ENCODE measurements at places on chromosomes 4 and X.
A peak's percentile ranks its signal among the peaks of the same experiment; 100 is the strongest.

- DNase-seq: no peak
Observed at GRCh38 chrX:12580548-12580947, 210.7 kb upstream of the PRPS2 start.

- DNase-seq: no peak
Observed at GRCh38 chr4:108355902-108356535, 187.3 kb upstream of the LEF1 start.

DNA sequence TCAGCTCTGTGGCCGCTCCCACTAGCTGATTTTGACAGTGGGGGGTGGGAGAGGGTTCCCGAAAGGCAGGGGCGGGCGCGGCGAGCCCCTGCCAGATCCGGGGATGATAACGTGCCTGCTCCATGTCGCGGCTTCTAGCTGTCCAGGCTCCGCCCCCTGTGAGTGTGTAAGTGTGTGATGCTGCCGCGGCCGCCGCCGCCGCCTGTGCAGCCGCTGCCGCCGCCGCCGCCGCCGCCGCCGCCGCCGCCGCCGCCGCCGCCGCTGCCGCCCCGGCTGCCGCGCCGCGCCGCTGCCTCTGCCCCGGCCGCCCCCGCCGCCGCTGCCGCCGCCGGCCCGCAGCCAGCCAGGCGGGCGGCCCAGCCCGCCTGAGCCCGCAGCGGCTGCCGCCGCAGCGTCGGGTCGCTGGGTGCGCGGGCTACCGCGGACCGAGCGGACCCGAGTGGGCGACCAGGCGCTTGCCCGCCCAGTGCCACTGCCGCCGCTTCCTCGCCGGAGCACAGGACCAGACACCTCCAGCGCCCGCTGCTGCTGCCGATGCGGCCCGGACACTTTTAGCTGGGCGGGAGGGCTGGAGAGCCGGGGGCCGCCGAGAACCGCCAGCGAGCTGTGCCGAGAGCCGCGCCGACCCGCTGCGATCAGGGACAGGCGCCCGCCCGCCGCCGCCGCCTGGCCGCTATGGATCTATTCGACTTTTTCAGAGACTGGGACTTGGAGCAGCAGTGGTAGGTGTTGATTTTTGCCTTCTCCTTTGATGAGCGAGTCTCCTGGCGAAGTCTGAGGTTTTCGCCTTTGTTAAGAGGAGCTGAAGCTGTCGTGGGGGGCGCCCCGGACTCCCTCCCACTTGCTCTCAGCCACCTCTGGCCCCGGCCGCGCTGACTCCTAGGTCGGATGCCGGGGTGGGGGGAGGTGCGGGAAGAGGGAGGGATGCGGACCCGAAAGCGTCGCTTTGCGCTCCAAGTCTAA, at the start of gene AFF2:
TSS of gene AFF2 (plus strand) at position 195 of the 963 bp plus-strand sequence. CDS start at position 676, 481 bp downstream.
- peak; percentile 20 for DNase-seq

DNA sequence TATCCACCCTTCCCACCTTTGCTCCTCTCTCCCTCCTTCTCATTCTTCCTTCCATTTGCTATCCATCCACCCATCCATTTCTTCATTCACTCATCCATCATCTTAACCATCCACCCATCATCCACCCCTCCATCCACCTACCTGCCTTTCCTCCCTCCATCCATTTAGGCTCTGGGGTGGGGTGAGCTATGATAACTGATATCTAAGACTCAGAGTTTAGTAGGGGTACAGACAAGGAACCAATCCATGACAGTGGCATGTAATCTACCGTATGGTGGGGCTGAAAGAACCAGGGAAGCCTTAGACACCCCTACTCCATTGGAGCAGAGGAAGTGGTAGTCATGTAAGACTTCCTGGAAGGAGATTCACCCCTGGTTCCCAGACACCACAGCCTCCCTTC, 23.2 kb downstream of the PSAPL1 start:
- DNase-seq: no peak

DNA sequence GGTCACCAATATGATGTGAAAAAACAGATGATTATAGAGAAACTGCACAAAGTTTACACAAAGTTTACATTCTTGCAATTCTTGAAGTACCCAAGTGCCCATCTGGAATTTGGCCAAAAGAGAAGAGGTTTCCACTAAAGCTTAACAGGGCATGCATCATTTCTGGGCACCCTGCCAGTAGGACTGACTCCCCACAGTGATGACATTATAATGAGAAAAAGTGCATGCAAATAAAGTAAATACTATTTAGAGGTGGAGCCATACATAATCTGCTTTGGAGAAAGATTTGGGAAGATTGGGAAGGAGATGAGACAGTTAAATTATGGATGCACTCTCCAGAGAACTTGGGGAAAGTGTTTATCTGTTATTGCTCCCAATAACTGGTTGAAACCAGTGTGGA, 93.7 kb upstream of the TRPC3 start:
- no peak for DNase-seq

GRCh38 chr4:184885602-184886001, 59.8 kb upstream of the ACSL1 start:
- no peak for DNase-seq

DNA sequence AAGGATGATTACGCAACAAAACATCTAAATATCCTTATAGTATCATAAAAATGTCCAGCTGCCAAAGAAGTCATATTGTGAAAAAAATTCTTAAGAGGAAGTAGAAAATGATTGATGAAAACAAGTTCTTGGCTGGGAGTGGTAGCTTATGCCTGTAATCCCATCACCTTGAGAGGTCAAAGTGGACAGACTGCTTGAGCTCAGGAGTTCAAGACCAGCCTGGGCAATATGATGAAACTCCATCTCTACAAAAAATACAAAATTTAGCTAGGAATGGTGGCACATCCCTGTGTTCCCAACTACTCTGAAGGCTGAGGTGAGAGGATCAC, 577.6 kb downstream of the KLHL13 start:
- DNase-seq: no peak

DNA sequence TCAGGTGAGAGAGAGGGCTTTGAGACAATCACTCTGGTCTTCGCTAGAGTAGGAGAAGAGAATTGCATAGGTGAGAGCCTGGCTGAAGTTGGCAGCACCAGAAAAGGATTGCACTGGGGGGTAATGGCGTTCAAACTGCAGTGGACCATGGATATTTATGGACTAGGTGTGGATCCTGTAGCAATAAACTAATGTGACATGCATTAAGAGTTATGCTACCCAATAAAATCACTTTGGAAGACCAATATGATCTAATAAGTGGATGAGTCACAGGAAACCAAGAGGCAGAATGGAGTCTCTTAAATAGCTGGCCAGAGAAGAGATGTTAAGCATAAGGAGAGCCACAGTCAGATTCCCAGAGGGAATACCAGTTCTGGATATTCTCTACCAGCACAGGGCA, 259.8 kb downstream of the FBXO8 start:
- no peak for DNase-seq

DNA sequence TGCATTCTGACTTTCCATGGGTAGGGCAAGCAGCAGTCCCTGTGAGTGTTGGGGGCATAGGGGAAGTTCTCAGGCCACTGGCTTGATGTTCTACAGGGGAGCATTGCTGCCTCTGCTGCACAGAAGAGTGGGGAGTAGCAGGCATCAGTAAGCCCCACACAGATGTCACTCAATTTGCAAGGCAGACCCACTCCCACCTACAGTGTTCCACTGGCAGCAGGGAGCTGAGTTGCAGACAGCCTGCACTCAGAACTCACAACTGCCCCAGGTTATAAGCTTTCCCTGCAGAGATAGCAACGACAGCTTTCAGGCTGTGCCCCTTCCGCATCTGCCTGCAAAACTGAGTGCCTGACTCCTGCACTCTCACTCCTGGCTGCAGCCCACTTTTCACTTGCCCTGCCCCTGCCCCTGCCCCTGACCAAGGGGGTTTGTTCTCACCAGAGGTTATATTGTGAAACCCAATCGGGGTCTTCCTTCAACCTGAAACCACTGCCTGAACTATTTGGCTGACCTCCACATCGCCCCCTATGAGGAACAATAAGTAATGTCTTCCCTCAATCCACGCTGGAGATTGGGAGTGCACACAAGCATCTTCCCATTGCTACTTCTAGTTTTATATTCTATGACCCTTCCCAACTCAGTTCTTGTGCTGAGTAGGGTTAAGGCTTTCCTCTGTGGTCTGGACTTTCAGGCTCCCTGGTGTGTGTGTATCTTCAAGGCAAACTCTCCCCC, 227.4 kb upstream of the CXorf51B start:
- DNase-seq: no peak

GRCh38 chr4:10024303-10024702, 3.0 kb upstream of the SLC2A9 start:
- DNase-seq: no peak

GRCh38 chrX:41180194-41180908, 95.1 kb downstream of the USP9X start:
- DNase-seq: peak; percentile 48

- DNase-seq: no peak
Observed at GRCh38 chrX:30995705-30996104, 76.1 kb downstream of the FTHL17 start.

DNA sequence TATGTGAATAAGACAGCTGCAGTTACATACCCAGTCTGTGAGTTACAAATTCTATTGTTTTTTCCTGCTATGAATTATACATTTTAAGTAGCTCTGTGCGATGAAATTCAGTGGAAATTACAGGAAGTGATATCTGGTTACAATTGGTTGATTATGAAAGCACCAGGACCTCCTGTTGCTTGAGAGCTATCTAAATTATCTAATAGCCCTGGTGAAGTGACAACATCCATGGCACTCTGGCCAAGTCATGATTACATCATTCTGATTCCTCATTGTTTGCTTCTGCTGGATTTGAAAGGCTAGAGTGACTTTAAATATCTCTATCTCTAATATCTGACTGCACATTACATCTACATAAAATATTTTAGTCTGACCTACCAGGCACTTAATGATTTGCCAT, 515.0 kb downstream of the CFAP47 start:
- no peak for DNase-seq

DNA sequence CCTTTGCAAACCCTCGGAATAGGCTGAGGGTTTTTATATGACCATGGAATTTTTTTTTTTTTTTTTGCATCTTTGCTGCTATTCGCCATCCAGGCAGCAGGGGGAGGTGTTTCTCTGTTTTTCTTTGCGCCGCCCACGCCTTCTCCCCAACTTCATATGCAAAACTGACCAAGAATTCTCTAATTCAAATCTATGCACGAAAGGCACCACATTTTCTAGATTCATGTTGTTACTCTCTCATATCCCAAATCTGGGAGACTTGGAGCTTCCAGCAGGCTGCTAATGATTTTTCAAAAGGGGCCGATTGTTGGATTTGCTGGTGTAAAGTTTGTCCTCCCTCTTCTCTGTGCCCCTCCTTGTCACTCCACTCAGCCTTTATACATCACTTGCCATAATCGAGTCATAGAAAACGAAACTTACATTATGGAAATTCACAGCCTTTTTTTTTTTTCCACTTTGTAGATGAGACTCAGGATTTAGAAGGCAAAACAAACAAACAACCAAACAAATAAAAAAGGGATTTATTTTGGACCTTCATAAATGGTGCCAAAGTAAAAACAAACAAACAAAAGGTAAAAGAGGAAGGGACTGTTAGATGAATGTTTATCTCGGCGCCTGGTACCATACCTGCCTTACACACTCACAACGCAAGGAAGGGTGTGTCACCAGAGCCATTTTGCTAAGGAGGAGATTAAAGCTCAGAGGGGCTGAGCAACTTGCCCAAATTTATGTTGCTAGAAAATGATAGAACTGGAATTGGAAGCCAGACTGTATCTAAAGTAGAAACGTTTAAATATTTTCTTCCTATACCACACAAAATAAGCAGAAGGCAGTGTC, 29.3 kb upstream of the BOD1L1 start:
- peak; percentile 61 for DNase-seq

DNA sequence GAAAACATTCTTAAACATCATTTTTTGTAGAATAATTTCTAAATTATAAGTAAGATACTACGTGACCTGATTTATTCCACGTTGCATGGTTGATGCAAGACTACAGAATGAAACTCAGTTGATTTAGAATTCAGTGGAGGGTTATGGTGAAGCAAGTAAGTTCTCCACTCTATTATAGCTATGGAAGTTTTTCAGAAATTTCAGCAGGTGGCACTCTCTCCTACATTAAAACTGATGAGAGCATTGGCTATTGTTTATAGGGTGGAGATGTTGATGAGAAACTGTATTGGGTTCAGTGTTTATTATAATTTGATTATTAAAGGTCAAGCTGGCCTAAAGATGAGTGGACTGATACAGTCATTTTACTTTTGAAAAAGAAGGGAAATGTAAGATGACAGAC, 88.0 kb downstream of the FNIP2 start:
- DNase-seq: no peak

- no peak for DNase-seq
Observed at GRCh38 chrX:9899640-9900111, 67.5 kb upstream of the CLDN34 start.

- DNase-seq: no peak
Observed at GRCh38 chrX:73728602-73729001, 165.6 kb downstream of the CHIC1 start.

DNA sequence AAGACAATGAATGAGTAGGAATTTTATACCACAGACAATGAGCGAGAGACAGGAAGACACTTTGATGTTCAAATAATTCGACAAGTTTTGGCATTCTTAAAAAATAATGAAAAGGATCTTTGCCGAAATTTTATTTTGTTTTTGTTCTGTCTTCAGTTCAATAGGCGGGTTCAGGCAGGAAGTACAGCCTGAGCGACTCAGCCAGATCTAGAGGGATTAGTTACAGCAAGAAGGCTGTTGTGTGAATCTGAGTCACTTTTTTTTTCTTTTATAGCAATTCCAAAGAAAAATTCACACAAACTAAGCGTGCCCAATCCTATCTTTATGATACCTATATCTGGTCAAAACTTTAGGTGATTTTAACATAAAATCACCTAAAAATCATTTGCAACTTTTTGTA, 505.4 kb upstream of the FAM241A start:
- DNase-seq: no peak

- peak; percentile 86 for DNase-seq
Observed at GRCh38 chrX:1581132-1581531, 10.3 kb upstream of the AKAP17A start.

All from activated CD4-positive, alpha-beta memory T cell treated with anti-CD3 and anti-CD28 coated beads, Interleukin-2, amount 10 ng/mL, durations not matched to agents 7 days and 5 days (primary cell).